ENCODE measurements at places on chromosomes 3 and 15.

- no peak for DNase-seq
Observed at GRCh38 chr15:100002086-100002620, 268.9 kb upstream of the LYSMD4 start.

- no peak for DNase-seq
Observed at GRCh38 chr15:67762610-67763368, 62.5 kb upstream of the SKOR1 start.

DNA sequence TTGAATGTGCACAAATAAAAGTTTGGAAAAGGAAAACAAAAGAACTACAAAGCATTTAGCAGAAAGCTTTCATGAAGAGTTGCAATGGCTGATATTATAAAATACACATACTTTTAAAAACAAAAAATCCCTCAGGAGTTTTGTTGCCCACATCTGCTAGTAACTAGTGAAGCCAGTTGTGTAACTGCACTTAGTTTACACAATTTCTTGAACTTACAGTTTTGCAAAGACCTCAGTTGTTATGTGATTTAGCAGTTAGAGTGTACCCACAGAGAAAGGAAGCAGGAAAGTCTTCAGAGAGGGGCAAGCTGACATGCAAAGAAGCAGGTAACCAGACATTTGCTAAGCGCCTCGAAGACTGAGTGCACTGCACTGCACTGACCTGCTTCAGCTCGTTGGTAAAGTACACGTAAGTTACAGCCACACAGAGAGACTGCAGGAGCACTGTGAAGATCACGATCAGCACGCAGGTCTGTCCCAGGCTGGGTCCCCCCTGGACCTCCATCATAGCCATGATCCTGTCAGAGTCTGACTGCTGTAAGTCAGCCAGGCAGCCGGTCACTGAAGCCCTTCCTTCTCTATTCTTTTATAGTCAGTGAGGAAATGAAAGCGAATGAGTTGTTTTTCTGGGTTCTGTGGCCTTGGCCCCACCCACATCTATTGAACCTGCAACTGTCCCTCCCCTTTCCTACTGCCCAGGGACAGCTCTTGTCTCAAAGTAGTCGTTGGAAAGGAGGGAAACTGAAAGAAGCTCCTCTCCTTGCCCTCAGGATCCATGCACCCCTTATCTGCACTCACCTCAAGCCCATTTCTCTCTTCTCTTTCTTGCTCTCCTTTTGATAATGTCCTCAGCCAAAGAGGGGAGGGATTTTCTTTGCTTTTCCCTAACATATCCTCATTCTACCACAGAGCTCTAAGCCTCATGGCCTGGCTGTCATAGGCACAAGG lies at the start of gene TNFSF10:
TSS of gene TNFSF10 (minus strand) at position 560 of the 948 bp plus-strand sequence. CDS start at position 514, 46 bp downstream.
- DNase-seq = peak; percentile 23

DNA sequence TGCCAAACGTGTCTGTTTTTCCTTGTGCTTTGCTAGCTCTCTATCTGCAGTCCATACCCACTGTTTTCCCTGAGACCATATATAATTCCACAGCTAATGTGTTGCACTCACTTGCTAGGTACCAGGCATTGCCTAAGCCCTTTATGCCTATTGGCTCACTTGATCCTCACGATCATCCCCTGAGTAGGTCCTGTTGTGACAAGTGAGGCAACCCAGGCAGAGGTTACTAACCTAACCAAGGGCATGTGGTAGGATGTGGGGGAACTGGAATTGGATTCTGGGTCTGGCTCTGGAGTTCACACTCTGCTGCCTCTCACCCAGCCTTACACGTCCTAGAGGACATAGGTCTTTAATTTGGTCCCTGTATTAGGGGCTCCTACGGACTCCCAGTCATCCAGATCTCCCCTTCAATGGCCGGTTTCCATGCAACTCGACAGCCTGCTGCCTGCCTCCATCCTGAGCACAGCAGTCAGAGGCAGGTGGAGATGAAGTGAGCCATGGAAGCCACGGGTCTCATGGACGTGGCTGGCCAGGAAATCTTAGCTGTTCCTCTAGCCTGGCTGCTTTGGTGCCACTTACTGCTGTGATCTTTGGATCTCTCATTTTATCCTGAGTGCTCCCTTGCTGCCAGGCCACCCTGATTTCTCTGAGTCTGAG lies 38.9 kb upstream of the MYZAP start:
- DNase-seq = no peak

GRCh38 chr3:60431599-60431958 lies 819.7 kb downstream of the FHIT start:
- DNase-seq = no peak

DNA sequence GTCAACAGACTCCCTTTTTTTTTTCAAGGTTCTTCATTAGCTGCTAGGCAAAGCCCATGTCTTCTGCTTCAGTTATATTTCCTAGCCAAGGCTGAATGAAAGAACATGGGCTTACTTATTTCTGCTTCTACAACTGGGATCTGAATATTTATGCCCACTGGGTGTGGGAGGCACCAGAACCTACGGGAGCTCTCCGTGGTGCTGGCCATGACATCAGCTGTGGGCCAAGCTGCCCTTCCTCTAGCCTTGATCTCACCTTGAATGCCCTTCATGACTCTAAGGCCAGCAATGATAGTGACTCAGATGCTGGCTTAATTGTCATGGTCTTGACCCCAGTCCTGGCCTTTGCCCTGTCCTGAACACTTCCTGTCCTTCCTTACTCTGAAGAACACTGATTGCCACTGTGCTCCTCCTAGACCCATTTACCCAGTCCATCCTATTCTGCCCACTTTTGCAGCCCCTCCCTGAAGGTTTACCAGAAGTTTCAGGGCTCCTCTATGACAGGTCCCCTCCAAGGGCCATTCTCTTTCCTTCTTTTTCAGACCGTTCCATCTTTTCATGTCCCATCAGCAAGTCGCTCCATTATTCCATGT lies 32.8 kb upstream of the PRR20G start:
- DNase-seq = no peak

DNA sequence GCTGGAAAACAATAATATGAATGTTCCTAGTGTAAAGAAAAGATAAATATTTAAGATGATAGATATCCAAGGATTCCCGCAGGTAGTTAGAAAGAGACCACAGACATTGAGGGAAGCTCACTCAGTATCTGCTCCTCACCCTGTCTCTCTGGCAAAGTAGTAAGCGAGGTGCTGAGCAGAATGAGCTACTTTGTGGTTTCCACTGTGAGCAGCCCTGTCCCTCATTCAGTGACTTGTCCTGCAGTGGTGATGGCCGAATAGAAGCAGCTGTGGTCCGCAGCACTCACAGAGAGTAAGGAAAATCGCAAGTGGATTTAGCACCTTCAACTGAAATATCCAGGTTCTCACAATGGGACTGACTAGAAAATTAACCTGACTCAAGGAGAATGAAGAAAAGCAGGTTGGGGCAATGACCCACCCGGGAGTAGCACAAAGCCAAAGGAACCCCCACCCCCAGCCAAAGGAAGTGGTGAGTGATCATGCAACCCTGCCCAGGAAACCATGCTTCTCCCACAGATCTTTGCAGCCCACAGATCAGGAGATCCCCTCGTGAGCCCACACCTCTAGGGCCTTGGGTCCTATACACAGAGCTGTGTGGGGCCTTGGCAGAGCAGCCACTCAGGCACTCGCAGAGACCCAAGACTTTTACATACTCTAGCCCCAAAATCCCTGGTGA lies 21.8 kb upstream of the SLC25A38 start:
- DNase-seq = peak; percentile 26

- DNase-seq = peak; percentile 85
Observed at GRCh38 chr3:13420831-13421765, 976 bp upstream of the NUP210 start.

- no peak for DNase-seq
Observed at GRCh38 chr15:40100123-40100946, 8.3 kb downstream of the BMF start.

DNA sequence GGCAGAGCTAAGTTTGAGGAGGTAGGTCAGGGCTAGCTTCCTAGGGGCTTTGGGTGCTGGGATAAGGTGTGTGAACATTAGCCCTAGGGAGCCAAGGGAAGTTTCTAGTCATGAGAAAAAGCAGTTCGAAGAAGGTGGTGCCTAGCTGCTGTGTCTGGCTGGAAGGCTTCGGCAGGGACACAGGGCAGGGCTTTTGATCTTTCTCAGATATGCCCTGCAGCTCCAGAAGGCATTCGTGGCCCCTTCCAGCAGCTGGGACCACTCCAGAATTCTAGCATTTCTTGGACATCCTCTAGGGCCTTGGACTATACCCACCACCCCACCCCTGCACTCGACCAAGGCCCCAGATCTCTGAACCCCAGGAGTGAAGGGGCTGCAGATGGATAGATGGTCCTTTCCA lies 88.6 kb downstream of the TOP2B start:
- no peak for DNase-seq

DNA sequence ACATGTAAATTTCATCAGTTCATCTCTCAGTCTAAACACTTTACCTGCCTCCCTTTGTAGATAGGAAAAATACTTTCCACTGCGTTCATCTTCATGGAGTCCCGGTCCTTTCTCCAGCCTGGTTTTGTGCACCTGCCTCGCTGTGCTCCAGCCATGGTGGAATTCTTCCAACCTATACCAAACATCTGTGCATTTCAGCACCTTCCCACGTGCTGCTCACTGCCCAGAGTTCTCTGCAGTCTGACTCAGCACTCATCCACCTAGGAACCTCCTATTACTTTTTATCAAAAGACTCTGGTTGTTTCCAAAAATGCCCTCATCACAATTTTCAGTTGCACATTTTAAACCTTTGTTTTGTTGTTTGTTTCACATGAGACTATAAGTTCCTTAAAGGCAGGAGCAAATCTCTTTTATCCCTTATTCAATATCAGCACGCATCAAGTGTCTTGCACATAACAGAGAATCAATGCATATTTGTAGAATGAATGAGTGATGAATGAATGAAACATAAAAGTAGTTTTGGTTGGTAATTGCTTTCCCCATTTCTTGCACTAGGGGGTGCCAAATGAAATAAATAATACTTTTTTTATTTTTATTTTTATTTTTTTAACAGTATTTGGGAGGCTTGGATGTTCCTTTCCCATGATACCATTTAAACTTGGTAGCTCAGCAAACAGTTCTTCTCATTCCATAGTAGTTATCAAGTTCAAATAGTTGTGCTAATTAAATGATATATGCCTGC lies 30.2 kb upstream of the ADAMTS9 start:
- DNase-seq = no peak

- no peak for DNase-seq
Observed at GRCh38 chr3:171348121-171348520, 112.1 kb downstream of the TNIK start.

DNA sequence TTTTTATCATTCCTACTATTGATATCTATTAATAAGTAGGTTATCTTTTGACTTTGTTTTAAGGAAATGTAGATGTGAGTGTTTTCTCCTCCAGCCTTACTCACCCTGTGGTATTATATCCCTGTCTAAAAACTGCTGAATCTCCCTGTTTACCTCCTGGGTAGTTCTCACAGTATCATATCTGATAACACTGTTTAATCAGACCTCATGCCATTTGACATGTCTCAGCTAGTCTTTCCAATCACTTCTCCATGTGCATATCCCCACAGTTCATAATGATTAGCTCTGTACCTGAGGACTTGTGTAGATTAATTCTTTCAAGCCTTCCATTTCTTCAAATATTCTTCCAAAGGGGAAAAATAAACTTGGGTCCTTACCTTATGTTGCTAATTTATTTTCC lies 30.7 kb downstream of the DUOX2 start:
- no peak for DNase-seq

DNA sequence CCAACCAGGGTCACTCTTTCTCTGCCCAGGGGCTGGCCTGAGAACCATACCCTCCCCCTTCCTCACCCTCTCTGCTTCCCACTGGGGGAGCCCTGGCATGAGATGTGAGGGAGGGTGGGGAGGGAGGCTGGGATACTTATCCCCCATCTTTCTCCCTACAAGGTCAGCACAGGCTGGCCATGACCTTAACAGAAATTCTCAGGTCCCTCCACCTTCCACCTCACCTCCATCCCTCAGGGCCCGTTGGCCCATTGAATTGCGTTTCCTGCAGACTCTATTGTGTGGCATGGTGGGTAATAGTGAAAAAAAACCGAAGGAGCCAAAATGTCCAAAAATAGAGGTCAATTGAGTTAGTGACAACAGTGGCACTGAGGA lies 159.5 kb downstream of the OR4M2 start:
- no peak for DNase-seq

DNA sequence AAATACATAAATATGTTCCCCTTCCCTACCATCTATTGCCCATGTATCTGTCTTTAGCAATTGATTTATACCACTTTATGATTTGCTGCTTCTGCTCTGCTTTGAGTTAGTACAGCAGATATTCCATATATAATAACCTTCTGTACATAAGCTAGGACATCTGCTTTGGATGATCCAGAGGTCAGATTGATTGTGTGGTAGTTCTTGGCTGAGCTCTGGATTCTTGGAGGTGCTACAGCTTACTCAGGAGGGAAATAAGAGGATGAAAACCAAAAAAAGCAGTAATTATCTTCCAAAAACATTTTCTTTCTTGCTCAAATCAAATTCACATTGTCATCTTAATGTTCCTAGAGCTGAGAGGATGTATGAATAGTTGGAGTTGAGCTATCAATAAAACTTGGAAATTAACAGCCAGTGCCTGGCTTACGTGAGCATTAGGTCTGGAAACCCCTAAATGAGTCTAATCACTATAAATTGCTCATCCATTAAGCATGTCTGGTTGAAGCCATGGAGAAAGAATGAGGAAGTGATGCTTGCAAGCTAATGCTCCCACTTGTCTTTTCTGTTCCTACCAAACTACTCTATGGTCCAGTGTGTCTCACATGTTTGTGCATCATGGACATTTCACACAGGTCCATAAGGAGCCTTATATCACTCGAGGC lies 36.3 kb upstream of the TMEM42 start:
- no peak for DNase-seq

GRCh38 chr3:132325103-132325606 lies 7.9 kb downstream of the ACP3 start:
- DNase-seq = no peak

- DNase-seq = no peak
Observed at GRCh38 chr3:9141928-9142289, 107.5 kb downstream of the SRGAP3 start.

Measured in effector memory CD4-positive, alpha-beta T cell (primary cell).